WTC11 (cell line): ENCODE measurements at places on chromosomes 3 and 15. TPM values are rescaled to one million over a fixed set of nuclear protein-coding genes. Genes with fewer than 3 reads are reported as not detected.

GRCh38 chr3:194811118-194811517 lies 125.4 kb downstream of the FAM43A start:
- H3K27me3 ChIP-seq = peaks cover 2% of the 10 kb centered on the region; the same call in 1 of the 2 replicates
- no peaks in the 10 kb centered on the region for H3K36me3 ChIP-seq
- H3K4me3 ChIP-seq = no peak overlapping the region

Gene INSYN1
- 9.0 to 11.9 TPM (median 9.8 TPM) in 3 replicates for total RNA-seq

- peak overlapping the region; percentile 11; the same call in 1 of the 2 replicates for H3K27ac ChIP-seq
- no peaks in the 10 kb centered on the region for H3K27me3 ChIP-seq
- no peak overlapping the region for H3K4me3 ChIP-seq
- no peaks in the 10 kb centered on the region for H3K36me3 ChIP-seq
- H3K4me1 ChIP-seq = peaks cover 13% of the 10 kb centered on the region
Observed at GRCh38 chr3:36909181-36909580, 35.7 kb downstream of the TRANK1 start.

GRCh38 chr15:65165875-65166274 lies 19.3 kb downstream of the CLPX start:
- H3K36me3 ChIP-seq = peaks cover 20% of the 10 kb centered on the region
- no peaks in the 10 kb centered on the region for H3K27me3 ChIP-seq
- no peak overlapping the region for H3K27ac ChIP-seq
- no peak for DNase-seq
- H3K4me3 ChIP-seq = no peak overlapping the region

Gene GPR149
- 0.09 TPM in 1 of 3 replicates, not detected in the others for total RNA-seq

DNA sequence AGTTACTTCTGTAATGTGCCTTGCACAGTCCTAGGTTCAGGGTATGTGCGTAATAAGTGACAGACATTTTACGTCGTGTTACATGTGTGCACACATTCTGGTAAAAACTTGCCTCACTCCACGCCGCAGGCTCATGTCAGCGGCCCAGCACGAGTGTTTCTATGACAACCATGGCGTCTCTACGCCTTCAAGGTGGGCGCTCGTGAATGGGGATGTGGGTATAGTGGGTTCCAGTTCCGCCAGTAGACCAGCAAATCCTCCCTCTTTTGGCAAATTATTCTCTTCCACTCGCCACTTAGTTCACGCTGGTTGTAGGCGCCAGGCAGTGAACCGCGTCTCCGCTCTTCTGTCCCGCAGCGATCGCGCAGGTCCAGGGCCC lies 40.3 kb downstream of the CHST14 start:
- H3K36me3 ChIP-seq = no peaks in the 10 kb centered on the region
- no peak overlapping the region for H3K27ac ChIP-seq
- peak overlapping the region; percentile 85 for H3K4me3 ChIP-seq
- peaks cover 22% of the 10 kb centered on the region for H3K4me1 ChIP-seq

Gene NMB
- 14.9 to 16.2 TPM (median 15.3 TPM) in 3 replicates for total RNA-seq

GRCh38 chr3:23749609-23750008 lies 56.1 kb upstream of the UBE2E1 start:
- H3K27ac ChIP-seq = no peak overlapping the region
- peaks cover 67% of the 10 kb centered on the region for H3K4me1 ChIP-seq
- H3K4me3 ChIP-seq = no peak overlapping the region
- peaks cover 18% of the 10 kb centered on the region for H3K27me3 ChIP-seq
- DNase-seq = no peak

GRCh38 chr15:73022161-73022560 lies 30.1 kb upstream of the NEO1 start:
- no peak overlapping the region for H3K27ac ChIP-seq
- H3K4me1 ChIP-seq = peaks cover 56% of the 10 kb centered on the region
- DNase-seq = no peak
- H3K36me3 ChIP-seq = no peaks in the 10 kb centered on the region
- H3K27me3 ChIP-seq = no peaks in the 10 kb centered on the region; the same call in 1 of the 2 replicates
